NCI-H345 (cell line): ENCODE measurements at places on chromosomes 13 and 19.

GRCh38 chr13:19772306-19772705, 10.4 kb downstream of the PSPC1 start:
- DNase-seq: no peak

- no peak for DNase-seq
These were observed 24.4 kb downstream of the IL17D start for GRCh38 chr13:20727856-20728255.

GRCh38 chr13:41919741-41920487, 41.0 kb downstream of the VWA8 start:
- peak; percentile 79 for DNase-seq

DNA sequence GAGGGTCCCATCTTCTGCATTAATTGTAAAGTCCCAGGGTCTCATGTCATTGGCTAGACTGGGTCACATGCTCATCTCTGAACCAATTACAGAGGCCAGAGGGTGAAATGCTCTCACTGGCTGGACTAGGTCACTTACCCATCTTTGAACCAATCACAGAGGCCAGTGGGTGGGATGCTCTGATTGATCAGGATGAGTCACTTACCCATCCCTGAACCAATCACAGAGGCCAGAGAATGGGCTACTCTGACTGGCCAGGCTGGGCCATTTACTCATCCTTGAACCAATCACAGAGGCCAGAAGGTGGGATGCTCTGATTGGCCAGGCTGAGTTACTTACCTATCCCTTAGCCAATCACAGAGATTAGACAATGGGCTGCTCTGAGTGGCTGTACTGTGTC, 5.3 kb downstream of the MISP start:
- no peak for DNase-seq

DNA sequence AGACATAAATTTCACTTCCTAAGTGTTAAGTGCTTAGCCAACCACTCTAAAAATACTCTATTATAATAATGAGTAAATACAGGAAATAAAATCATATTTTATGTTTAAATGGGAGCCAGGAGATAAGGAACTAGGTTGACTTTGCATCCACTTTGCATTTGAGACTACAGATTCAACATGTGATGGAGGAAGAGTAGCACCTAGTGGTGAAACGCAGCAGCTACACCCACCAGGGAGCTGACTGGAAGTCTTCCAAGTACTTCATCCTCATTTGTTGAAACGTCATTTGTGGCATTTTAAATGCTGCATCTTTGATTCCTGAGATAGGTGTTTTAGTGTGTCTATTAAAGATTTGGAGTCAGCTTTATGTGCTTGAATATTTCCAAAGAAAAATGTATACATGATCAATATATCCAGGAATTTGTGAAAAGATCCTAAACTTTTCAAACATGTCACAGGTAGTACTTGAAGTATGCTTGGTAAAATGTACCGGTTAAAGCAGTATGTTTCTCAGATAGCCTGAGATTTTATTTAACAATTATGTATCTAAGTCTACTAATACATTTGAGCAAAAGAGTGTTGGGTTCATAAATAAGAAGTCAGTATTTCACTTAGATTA, 17.4 kb upstream of the KCTD12 start:
- peak; percentile 76 for DNase-seq

DNA sequence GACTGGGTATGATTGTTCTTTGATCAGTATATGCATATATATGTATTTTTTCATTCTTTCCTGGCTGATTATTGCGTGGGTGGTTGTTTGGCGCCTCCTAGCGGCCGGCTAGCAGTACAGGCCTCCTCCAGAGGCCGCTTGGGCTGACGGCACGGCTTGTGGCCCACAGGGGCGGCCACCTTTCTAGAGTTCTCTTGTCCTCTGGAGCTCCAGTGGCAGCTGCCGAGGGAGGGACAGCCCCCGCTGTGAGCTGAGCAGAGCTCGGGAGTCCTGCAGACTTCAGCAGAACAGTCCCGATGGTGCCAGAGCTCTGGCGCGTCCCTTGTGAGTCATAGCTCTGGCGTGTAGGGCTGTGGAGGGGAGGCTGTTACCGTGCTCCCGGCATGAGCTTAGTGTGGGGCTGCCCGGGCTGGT, 22.5 kb upstream of the ZNF429 start:
- DNase-seq: no peak

DNA sequence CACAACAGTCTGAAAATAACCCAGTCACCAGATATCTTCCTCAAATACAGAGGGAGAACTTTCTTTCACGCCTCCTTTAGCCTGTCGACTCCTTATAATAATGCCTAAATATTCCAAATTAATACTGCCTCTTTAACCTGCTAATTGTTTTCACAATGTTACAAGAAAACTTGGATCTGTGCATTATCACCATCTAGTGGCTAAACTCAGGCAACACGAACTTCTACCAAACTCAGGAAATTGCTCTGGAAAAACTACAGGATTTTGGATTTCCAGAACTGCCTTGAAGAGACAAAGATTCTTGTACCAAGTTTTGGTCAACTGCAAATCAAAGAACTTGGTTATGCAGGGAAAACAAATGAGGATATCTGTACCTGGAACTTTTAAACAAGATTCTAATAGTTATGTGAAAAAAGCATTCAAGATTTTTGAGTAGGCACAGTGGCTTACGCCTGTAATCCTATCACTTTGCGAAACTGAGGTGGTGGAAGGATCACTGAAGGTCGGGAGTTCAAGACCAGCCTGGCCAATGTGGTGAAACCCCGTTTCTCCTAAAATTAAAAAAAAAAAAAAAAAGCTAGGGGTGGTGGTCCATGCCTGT, 10.8 kb downstream of the CLN5 start:
- peak; percentile 5 for DNase-seq

DNA sequence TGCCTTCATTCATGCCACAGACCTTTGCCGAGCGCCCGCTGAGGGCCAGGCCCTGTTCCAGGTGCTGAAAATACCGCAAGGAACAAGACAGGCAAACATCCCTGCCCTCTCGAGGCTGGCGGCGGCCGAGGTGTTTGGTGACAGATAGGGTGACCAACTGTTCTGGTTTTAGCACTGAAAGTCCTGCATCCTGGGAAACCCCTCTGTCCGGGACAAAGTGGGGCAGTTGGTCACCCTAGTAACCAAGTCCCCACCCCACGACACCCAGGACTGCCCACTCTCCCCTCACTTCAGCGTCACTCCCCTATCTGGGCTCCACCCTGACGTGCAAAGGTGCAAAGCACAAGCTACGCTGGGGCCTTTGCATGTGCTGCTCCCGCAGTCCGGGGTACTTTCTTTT, 17.3 kb downstream of the ZBTB7A start:
- no peak for DNase-seq
